Activated T-cell treated with anti-CD3 and anti-CD28 coated beads, Interleukin-2, amount 50 U/mL, for 24 hours (primary cell): ENCODE measurements at places on chromosomes 12 and 14.

DNA sequence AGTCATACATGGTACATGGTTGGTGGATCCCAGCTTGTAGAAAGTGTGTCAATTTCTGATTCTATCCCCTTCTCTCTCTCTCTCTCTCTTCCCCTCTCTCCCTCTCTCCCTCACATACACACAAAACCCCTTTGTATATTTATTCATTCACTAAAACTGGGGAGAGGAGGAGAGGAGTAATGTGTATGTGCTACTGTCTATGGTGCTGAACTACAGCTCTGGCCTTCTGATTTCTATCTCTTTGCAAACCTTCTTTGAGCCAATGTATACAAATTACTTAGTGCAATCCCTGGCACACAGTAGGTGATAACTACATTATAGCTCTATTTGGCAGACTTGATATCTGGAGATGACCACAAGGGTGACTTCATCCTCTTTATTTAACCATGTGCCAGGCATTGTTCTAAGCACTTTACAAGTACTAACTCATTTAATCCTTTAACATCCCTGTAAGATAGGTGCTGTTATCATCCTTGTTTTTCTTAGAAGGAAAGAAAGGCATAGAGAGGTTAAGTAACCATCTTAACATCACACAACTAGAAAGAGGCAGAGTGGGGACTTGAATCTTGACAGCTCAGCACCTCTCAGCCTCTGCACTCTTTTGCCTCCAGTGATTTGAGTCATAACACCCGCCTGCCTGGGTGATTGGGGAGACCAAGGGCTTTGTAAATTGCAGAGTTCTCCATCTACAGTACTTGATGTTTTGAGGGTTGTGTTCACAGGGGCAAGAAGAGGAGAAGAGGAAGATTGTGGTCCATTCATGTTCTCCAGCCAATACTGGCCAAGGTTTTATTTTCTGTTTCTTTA is 21.3 kb downstream of the RPH3A start:
- no peak for DNase-seq

DNA sequence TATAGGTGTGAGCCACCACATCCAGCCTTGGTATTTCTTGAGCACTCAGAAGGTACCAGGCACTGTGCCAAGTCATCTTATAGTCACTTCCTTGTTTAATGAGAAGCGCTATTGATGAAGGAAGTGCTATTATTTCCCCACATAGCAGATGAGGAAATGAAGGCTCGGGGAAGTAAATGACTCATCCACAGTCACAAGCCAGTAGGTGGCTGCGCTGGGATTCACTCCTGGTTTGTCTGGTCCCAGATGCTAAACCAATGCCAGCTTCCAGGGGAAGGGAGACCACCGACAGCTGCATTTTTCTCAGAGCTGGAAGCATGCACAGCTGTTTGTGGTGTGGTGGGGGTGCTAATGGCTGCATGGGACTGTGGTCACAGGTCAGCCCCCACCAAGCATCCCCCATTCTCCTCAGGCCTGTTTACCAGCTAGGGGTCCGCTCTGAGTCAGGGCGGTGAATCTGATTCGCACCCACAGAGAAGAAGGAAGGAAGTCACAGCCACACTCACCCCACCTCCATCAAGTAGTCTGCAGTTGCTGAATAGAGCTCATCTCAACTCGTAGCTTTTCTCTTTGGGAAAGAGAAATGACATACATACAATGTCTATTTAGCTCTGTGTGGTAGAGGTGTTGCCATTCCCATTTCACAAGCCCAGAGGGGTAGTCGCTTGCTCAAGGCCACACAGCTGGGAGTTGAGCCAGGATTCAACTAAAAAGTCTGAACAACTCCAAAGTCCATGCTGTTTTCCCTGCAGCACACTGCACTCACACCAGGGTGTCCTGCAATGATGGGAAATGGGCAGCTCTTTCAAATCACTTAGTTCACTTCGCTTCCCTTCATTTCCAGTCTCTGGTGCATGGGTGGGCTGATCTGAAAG is 6.3 kb upstream of the LTBP2 start:
- peak; percentile 77 for DNase-seq

DNA sequence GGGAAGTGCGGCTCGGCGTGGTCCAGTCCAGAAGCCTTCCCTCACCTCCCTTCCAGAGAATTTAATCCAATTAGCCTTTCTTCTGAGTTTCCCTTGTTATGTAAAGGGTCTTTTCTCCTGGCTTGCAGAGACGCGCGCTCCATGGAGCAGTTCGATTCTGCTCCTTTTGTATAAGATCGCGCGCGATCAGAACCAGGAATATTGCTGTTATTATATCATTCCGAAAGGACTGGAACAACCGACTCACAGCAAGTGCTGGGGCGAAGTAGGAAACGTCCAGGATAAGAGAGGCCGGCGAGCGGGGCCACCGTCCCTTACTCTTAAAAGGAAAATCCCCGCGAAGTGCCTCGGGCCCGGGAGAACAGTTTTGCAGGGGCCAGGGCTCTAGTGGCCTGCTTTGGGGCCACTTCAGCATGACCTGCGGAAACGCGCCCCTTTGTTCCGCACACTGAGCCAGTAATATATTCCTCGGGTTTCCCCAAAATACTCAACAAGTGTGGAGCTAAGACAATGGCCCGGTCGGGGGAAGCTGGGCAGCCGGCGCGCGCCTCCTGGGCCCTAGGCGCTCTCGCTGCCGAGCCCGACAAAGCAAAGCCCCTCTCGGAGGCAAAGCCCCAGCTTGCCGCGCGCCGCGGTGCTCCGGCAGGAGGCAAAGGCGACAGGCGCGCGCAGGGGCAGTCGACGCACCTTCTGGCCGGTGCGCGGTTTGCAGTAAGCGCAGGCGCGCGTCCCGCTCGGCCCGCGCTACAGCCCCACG is 2.9 kb downstream of the RFX4 start:
- DNase-seq, result no peak

DNA sequence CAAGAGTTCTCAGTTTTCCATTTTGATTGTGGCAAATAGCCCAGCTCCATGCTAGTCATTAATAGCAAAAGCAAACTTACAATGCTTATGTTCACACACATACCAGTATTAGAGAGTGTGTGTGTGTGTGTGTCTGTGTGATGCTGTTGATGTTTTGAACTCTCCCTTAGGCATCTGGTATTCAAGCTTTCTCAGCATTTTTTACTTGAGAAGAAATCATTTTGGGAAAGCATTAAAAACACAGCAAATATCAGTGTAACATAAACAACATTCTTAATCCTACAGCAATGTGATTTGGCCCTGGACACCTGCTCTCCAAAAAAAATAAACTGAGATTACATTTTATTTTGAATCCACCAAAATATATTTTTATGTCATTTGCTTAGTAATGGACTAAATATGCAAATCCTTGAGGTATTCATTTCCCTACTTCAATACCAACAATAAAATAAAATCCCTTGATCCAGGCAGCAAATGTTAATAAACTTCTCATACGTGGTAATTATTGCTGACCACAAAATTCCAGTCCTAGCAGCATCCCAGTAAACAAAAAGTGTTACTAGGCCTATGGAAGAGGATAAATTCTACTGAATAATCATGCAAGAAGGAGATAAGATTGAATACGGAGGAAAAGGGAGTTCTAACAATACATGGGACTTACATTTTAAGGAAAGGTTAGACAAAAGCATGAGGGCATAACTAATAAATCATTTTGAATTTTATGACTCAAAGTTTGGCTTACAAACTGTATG is 249.5 kb upstream of the CLEC14A start:
- DNase-seq, result no peak

DNA sequence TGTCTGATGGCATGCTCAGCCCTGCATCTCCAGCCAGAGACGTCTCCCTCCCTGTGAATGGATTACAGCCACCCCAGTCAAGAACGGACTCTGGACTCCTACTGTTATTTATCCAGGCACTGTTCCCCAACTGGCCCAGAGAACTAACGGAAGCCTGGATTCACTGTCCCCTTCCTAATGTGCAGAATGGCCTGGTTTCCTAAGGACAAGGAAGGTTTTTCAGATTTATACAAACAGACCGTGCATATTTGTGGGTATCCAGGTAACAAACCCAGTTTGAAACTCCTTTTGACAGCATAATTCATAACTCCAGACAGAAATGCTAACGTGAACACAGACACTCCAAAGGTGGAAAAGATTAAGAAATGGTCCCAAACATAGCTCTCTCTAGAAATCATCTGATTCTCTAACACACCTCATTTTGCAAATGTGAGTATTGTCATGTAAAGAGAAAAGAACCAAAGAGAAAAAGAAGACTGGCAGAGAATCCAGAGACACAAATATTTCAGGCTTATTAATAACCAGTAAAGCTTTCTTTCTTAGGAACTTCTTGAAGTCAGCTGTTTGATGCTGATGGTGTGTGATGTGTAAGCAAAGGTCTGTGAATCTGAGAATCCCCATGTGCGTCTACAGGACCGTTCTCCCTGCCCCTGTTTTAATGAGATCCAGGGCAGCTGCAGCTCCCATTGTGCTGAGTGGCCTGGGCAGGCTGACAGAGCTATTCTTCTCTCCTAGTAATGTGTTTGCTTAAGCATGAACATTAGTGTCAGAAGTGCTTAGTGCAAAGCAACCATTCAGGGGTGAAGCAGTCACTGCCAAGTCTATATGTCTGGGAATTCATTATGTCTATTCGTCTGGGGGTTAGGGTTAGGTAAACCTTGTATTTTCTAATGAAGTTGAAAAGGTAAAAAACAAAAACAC is 86.8 kb upstream of the HIF1A start:
- no peak for DNase-seq

DNA sequence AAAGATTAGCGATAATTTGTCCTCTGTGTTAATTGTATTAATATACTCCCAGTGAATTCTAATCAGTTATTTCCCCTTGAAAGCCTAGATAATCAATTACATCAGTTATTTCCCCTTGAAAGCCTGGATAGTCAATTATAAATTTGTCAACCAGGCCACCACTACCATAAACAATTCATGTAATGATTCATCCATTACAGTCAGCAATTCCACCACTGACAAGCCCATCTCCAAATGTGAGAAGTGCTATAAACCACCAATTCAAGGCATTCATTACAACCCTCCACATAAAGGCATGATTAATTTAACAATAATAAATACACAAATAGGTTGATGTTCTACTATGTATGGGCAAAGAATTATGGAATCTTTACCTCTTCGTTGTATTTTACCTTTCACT is 40.9 kb downstream of the INTS13 start:
- DNase-seq, result no peak

DNA sequence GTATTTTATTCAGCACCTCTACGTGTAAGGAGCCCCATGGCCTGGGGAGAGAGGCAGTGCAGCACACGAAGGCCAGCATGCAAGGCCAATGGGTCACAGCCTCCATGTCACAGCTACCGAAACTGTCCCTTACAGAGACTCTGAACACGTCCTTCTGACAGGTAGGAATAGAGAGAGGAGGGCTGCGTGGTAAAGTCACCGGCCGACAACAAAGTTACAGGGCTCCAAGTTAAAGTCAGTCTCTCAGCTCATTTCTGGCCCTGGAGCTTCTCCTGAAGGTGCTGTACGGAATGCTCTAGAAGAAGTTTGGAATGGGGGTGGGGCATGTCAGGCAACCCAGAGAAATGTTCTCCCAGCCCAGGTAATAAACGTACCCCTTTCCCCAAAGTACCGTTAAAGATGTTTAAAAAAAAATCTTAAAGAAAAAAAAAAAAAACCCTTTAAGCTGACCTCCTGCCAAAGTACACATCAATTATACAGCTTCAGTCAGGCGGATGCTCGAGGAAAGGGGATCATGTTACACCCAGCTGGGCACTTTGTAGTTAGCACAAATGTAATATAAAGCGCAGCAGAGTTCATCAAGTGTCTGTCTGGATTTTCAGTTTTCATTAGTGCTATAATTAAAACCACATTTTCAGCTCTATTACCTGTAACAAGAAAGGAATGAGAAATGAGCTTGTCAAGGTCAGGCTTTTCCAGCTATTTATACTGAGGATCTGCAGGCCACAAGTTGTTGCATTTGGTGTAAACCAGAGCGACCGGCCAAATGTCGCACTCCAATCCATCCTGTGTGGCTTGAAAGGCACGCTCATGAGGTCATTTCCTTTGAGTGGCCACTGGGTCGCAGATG is 53.3 kb upstream of the CDKN3 start:
- no peak for DNase-seq

GRCh38 chr12:54428050-54429013 is 9.3 kb upstream of the ITGA5 start:
- DNase-seq, result no peak

GRCh38 chr14:81938341-81938740 is 404.7 kb upstream of the SEL1L start:
- DNase-seq, result no peak

DNA sequence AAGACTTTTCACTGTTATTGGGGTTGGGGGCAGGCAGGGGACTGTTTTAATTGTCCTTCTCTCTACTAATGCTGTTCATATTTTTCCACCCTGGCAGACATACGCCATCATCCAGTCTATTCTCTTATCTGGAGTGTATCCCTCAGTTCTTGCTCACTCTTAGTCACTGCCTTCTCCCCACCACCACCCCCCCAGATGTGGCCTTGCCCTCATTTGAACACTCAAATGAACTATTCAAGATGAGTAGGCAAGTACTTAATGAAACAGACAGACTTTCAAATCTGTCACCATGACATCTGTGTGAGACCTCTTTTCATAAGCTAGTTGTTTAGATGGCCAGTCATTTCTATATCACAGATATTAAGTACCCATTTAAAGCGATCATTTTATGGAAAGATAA is 10.1 kb downstream of the NUDT4 start:
- peak; percentile 59 for DNase-seq

DNA sequence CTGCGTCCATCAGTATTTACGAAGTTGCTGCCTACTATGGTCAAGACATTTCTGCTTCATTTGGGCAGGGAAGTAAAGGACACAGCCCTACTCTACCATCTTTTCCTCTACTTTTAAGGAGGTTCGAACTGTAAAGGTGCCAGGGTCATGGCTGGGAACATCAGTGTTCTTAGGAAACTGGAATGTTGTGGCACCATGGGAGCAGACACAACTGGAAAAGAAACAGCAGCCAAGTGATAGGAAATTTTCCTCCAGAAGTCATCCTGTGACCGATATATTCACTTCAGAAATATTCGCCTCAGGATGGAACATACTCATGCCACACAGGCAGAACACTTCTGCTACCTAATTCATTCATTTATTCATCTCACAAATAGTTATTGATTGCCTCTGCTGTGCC is 104.4 kb downstream of the ETV6 start:
- DNase-seq, result no peak

GRCh38 chr14:87879389-87879788 is 113.6 kb downstream of the GALC start:
- no peak for DNase-seq

GRCh38 chr12:54431911-54432814 is 13.1 kb upstream of the ITGA5 start:
- no peak for DNase-seq

DNA sequence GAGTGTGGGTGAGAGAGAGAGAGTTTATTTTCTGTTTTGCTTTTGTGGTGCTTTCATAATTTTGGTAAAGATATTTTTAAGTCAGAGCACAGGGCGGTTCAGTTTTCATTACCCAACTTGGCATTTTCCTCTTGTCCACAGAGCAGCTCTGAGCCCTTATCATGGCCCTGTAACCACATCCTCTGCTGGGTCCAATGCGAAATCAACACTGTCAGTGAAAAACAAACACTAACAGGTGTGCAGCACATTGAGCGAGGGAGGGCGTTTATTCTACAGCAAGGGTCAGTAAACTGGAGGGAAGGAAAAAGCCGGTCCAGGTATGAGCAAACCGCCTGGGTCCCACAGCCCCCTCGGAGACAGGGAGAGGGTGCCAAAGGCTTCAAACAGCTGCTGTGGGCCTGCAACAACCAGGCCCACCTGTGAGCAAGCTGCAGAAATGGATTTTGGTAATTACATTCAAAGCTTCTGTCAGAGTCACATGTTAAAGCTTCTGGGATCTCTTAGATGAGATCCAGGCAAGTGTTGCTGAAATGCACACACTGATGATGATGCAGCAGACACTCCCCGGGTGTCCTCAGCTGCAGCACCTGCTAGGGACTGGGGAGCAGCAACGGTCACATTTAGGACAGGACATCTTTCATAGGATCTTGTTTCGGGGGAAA is 132.7 kb upstream of the DYRK2 start:
- DNase-seq, result peak; percentile 41
